Cerebellar nuclear complex (tissue), 1 donor: ENCODE measurements at places on chromosomes 1 and 21.

DNA sequence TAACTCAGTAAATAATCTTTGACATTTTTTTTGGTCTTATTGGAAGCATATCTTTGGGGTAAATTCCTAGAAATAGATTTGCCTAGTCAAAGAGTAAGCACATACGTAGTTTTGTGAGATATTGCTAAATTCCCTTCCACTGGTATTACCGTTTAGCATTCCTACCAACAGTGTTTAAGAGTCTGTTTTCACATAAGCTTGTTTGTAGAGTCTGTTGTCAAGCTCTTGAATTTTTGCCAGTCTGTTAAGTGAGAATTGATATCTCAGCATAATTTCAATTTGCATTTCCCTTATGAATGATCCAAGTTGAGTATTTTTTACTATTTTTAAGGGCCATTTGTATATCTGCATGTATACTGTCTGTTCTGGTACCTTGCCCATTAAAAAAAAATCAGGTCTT lies 37.0 kb upstream of the MPC2 start:
- DNase-seq = no peak

DNA sequence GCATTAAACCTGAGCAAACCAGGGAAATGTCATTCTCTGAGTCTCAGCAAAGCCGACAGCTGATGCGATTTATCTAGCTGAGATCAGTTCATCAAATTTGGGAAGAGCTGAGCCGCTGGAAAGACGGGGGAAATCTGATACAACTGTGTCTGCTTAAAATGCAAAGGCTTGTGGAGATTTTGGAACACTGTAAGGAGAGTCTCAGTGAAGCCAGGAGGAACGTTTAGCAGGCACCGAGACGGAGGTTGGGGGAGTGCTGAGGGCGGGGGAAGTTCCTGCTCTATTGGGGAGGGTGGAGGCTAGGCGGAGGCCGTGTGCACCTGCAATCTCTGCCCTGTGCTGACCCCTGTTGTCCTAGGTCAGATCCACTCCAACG lies 143.2 kb upstream of the CSF3R start:
- DNase-seq = no peak

DNA sequence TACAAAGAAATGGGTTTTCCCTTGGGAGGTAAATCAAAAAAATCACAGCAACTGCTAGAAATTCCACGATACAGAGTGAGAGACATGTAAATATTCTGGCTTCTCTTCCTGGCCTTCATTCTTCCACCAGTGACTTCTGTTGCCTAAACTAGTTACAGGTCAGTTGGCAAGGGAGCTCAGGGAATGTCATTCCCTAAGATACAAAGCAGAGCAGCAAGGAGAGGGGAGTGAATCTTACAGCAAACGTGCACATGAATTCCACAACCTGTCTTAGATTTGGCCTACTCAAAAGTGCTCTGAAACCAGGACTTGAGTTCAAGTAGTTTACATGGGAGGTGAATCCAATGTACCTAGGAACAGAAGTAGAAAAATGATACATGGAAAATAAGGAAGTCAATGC lies 445.3 kb upstream of the LRRC7 start:
- DNase-seq = no peak

- no peak for DNase-seq
Measured at GRCh38 chr1:44288883-44289282, 66.2 kb downstream of the ERI3 start.

GRCh38 chr1:202281316-202282024 lies 60.3 kb downstream of the UBE2T start:
- no peak for DNase-seq

DNA sequence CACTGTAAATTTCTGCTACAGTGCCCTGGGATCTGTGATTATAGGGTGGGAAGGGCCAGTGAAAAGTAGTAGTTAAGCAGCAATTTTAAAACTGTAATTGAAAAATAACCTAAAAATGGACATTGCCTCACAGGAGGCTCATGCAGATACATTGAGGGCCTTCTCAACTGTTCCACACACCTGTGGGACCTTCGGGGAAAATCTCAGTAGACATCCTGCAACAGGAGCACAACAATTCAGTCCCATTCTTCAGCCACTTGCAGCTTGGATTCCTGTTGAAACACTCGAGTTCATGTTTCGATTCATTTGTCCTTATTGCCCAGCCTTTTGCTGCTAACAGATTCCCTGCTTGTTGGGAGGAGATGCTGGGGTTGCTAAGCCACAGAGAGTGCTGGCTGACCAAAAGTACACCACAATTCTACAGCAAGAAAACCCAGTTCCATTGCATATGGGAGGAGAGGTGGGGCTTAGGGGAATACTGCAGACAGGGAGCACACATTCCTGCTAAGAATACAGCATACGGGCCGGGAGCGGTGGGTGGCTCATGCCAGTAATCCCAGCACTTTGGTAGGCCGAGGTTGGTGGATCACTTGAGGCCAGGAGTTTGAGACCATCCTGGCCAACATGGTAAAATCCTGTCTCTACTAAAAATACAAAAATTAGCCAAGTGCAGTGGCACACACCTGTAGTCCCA lies 4.5 kb downstream of the TMCC2 start:
- no peak for DNase-seq

DNA sequence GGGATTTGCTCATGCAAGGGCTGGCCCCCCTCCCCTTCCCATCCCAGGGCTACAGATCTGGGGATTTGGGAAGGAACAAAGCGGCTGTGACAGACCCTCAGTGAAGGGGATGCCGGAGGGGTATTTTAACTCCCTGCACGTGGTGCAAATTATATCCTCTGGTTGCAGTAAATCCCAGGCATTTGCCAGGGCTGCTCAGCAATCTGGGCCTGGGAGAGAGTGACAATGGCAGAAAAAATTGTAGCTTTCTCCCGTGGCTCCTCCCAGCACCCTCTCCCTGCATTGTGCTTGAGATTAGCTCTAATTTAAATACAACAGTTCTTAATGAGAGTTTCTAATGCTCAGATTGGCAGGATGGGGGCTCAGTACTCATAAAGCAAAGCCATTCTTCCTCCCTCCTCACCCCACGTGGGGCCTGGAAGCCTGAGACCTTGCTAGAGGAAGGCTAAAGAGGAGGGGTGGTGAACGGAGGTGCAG lies 129.9 kb upstream of the CD34 start:
- DNase-seq = no peak

GRCh38 chr1:23114424-23115079 lies 54.1 kb downstream of the LUZP1 start:
- DNase-seq = no peak

GRCh38 chr1:115077984-115078330 lies 11.3 kb downstream of the TSPAN2 start:
- no peak for DNase-seq

- DNase-seq = no peak
Measured at GRCh38 chr21:31543191-31543590, 116.3 kb upstream of the SOD1 start.

- no peak for DNase-seq
Measured at GRCh38 chr1:230277201-230278025, 148.7 kb downstream of the PGBD5 start.

DNA sequence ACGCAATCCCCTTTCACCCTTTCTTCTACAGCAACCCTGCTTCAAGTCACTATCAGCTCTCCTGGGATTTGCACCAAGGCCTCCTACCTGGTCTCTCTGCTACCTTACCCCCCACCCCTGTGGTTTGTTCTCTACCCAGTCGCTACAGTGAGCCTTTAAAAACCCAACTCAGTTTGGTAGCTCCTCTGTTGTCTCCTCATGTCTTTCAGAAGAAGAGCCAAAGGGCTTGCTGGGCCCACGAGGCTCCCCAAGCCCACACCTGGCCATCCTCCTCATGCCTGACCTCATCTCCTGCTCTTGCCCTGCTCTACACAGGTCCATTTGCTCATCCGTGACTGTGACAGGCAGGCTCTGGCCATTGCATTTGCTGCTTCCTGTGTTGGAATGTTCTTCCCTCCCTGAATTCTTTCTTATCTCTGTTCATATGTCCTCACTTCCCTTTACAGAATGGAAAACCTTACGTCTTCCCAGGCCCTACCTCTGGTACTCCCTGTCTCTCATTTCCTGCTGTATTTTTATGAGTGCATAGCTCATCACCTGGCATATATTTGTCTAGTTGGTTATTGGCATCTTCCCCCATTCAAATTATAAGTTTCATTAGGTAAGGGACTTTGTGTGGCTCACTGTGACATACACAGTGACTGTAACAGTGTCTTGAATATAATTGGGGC lies 3.3 kb downstream of the RGS16 start:
- DNase-seq = no peak

DNA sequence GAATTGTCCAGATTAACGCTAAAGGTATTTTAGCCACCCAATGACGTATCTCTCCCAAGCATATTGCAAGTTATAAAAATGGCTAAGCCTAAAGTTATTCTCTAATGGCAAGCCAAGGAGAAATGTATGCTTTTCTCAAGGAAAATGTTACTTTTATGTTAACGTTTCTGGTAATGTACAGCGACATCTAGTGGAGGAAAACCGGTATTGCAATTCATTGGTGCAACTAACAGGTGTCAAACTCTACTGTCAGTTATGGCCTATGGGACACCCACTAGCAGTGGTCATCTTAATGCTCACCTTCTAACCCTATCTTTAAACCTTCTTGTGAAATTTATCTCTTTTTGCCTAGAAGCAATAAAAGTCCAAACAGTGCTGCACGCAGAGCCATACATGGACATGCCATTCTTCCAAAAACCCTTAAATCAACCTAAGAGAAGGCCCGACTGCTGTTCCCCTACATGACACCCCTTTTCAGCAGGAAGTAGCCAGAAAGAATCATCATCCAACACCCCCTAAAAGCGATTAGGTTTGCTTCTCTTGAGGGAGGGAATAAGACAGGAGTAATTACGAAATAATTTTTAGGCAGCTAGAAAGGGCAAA lies 68.7 kb upstream of the LRIF1 start:
- DNase-seq = no peak

DNA sequence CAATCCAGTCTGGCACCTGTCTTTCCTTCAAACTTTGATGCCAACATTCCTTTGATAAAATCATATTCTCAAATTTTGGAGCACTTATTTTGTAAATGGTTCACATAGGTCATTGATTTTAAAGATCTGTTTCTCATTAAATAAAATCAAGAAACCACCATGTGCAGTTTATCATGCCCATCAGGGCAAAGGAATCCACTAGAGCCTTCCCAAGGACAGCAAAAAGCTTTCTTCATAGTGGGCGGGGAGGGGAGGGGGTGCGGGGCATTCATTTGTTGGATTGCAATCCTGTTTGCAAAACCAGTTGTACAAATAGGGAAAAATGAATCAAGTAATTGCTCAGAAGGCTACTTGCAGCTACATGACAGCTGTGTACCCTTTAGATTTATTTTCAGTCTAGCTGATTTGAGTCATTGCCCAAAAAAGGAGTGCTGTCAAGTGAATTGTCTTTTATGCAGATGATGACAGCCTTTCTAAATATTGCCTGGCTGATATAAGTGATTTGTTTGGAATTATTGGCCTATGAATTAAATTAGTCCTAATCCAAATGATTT lies 23.0 kb downstream of the LRRC8B start:
- DNase-seq = no peak

- DNase-seq = no peak
Measured at GRCh38 chr1:206794294-206794908, 22.1 kb upstream of the IL10 start.

- no peak for DNase-seq
Measured at GRCh38 chr1:228650141-228650540, 85.1 kb upstream of the RHOU start.

- no peak for DNase-seq
Measured at GRCh38 chr1:215584389-215584788, 17.3 kb downstream of the KCTD3 start.

- DNase-seq = no peak
Measured at GRCh38 chr1:59026472-59026948, 242.7 kb upstream of the JUN start.

GRCh38 chr1:71270394-71270915 lies 189.6 kb upstream of the ZRANB2 start:
- no peak for DNase-seq

GRCh38 chr1:245585252-245585959 lies 430.6 kb downstream of the KIF26B start:
- DNase-seq = no peak
